ENCODE measurements at places on chromosomes 3 and 15.

GRCh38 chr3:141346839-141347238, 21.5 kb upstream of the ZBTB38 start:
- no peak for DNase-seq

GRCh38 chr15:41842229-41842628, 3.6 kb downstream of the PLA2G4B start:
- no peak for DNase-seq

DNA sequence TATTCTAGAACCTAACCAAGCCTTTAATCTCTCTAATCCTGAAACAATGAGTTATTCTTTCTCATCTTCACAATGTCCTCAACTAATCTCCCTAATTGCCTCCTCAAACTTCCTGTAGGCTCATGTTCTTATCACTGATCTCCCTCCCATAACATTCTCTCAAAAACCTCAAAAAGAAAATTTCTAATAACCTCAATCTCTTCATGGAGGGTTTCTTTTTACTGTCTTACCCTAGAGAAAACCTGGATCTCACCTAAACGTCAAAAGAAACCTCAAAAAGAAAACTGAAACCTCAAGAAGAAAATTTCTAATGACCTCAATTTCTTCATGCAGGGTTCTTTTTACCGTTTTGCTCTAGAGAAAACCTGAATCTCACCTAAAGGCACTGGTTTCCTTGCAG, 150.2 kb downstream of the GSK3B start:
- no peak for DNase-seq

- DNase-seq: no peak
These were observed 352.6 kb upstream of the CCDC54 start for GRCh38 chr3:107024551-107025026.

GRCh38 chr15:64187396-64188191, 24.8 kb upstream of the PPIB start:
- DNase-seq: no peak

GRCh38 chr15:85545752-85546151, 165.3 kb downstream of the AKAP13 start:
- DNase-seq: no peak

GRCh38 chr3:46442576-46443530, 21.9 kb downstream of the LTF start:
- no peak for DNase-seq
